ENCODE measurements at places on chromosomes 12 and 14.

- DNase-seq = no peak
These were observed 8.1 kb upstream of the FGF23 start for GRCh38 chr12:4387607-4388006.

DNA sequence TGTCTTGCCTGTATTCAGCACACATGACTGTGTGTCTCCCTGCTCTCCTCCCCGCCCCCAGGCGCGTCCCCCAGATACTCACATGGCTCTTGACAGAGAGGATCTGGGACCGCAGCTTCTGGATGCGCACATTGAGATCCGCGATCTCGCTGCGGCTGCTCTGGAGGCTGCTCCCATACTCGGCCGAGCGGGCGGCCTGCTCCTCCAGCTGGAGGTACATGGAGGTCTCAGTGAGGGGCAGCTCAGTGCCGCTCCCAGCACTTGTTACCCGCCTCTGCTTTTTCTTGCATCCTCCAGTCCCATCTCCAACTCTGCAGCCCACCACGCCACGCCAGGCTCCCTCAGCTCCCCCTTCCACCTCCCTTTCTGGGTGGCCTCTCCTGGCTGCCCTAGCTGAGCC lies 18.9 kb downstream of the KRT80 start:
- no peak for DNase-seq

DNA sequence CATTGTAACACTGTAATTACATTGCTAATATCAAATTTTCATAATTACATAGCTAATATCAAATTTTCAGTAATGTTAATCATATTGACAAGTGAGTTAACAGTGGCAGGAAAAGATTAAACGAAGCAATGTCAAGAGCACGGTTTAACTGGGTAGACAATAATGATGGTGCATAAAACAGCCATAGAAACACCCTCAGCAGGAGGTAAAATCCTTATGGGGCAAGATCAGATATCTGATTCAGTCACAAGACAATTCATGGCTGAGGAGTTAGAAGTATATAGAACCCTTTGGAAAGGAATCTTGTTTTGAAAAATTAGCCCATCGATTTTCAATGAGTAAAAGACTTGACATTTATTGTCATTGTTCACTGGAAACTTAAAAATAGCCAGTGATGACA lies 190.6 kb downstream of the SLC2A13 start:
- no peak for DNase-seq

DNA sequence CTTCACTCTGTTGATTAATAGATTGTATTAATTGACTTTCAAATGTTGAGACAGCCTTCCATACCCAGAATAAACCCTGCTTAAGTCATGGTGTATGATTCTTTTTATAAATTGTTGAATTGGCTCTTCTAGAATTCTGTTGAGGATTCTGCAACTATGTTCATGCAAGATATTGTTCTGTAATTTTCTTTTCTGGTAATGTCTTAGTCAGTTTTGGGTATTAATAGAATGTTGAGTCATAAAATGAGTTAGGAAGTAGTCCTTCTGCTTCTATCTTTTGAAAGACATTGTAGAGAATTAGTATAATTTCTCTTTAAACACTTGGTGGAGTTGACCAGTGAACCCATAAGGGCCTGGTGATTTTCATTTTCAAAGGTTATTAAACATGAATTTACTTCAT lies 958.9 kb downstream of the LRFN5 start:
- no peak for DNase-seq

DNA sequence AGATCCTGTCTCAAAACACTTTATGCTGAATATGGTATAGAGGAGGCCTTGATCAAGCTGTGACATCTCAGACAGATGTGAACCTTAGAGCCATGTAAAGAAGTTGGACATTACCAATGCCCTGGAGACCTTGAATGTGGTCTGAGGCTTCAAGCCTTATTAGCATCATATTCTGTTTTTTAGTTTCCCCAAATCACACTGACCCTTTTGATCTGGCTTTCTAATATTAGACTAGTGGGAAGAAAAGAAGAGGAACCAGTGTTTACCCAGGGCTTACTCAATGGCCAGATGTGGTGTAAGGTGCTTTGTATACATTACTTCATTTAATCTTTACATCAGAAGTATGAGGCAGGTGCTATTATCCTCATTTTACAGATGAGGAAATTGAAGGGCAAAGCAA lies 10.6 kb upstream of the TBPL2 start:
- no peak for DNase-seq

DNA sequence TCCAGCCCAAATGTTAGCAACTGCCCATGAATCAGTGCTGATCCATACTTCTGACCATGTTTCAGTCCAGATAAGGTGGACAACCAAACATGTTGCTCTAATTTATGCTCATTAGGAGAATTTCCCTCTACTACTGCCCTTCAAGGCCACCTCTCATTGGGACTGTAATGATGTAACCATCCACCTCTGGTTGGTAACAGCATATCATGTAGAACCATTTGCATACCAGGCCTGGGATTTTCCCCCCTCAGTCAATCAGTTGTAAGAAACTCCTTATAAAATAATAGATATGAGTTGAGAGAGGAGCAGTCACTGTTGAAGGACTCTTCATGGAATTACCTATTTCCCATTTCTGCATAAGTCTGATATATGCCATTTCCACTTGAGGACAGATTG lies 17.8 kb upstream of the YAF2 start:
- DNase-seq = no peak

DNA sequence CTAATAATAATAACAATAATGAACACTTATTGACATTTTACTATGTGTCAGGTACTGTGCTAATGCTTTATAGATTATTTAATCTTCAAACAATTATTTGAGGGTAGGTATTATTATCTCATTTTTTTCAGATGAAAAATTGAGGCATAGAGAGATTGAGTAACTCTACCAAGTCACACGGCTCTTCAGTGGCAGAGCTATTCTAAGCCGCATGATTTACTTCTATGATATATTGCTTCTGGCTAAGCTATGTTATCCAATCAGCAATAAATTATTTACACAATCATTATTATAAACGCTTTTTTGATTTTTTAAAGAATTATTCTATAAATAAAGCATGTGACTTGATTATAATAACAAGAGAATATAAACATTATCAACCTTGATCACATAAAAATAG lies 80.0 kb downstream of the TMEM30B start:
- DNase-seq = no peak

GRCh38 chr12:91717804-91718203 lies 427.8 kb downstream of the BTG1 start:
- no peak for DNase-seq

DNA sequence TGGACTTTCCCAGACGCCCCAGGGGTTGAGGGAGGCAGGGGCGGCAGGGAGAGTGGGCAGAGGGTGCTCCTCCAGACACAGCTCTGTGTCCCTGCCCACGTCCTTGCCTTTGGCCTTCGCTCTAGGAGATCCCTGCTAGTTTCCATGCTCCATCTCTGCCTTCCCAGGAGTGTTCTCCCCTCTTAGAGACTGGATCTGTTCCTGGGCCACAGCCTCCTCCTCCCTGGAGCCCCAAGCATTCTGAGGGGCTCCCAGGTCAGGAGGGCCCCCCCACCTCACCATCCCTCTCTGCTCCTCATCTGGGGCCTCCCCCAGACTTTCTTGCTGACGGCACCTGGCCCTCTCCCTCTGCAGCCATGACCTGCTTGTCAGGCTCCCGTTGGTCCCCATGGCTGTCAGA lies 216.0 kb upstream of the FKBP4 start:
- DNase-seq = no peak

GRCh38 chr12:49232940-49233841 lies 31.7 kb upstream of the TUBA1C start:
- DNase-seq = no peak

DNA sequence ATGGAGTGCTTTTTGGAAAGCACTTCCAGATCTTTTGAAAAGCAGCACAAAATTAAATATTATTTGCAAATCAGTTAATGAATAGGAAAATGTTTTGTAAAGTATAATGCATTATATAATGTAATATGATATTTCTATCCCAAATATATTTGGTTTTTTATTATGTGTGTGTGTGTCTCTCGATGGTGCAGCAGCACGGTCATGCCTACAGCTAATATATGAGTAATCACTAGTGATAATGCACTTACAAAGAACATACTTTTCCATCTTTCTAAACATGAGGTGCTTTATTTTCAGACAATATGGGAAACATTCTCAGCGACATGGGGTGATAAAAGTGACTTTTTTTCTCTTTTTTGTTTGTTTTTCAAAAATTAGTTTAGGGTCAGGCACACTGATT lies 1.3 kb upstream of the EEA1 start:
- no peak for DNase-seq

- no peak for DNase-seq
These were observed 46.5 kb downstream of the ST8SIA1 start for GRCh38 chr12:22287776-22288621.

GRCh38 chr12:104958805-104959334 lies 780 bp upstream of the SLC41A2 start:
- DNase-seq = no peak

GRCh38 chr14:28704153-28704552 lies 62.4 kb upstream of the FOXG1 start:
- DNase-seq = no peak

- no peak for DNase-seq
These were observed 38.7 kb upstream of the OR5AU1 start for GRCh38 chr14:21194597-21194996.

DNA sequence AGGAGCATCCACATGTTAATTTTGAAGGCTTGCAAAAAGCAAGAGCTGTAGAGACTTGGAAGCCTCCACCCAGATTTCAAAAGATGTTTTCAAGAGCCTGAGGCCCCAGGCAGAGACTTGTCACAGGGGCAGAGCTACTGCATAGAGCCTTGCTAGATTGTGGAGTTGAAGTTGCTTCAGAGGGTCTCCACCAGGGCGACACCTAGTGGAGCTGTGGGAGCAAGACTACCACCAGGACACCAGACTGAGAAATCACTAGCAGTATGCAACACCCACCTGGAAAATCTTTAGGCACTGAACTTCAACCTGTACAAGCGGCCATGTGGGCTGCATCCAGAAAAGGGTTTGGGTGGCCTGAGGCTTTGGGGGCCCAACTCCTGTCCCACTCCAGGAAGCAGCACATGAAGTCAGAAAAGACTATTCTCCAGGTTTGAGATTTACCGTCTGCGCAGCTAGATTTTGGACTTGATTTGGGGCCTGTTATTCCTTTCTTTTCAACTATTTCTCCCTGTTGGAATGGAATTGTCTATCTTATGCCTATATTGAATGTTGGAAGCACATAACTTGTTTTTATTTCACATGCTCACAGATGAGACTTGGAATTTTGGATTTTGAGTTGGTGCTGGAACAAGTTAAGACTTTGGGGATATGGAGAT lies 508.6 kb downstream of the FLRT2 start:
- DNase-seq = no peak

DNA sequence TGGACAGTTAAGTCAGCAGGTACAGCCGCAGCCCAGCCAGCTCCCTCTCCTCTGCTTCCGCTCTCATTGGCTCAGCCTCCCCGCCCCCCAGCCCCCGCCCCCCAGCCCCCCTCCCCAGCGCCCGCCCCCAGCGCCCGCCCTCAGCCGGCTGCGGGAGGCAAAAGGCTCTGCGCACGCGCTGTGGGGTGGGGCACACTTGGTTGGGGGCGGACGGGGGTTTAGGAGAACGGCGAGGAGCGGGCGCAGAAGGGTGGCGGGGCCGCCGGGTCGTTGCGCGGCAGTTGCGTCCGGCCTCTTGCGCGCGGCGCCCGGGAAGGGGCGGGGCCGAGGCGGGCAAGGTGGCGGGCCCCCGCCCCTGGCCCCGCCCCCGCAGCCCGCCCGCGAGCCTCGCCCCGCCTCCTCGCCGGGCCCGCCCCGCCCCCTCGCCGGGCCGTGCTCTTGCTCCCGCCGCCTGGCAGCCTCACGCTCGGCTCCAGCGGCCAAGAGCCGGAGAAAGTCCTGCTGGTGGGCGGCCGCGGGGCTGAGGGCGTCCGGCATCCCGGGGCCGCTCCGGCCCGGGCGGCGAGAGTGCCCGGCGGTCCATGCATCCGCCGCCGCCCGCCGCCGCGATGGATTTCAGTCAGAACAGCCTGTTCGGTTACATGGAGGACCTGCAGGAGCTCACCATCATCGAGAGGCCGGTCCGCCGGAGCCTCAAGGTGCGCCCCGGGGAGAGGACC lies at the start of gene PPP4R4:
Gene PPP4R4 (plus strand): TSS at position 438 of the 719 bp plus-strand sequence. CDS start 144 bp downstream, at position 582.
- DNase-seq = peak; percentile 85

- no peak for DNase-seq
These were observed 20.7 kb downstream of the ACACB start for GRCh38 chr12:109137055-109137454.

DNA sequence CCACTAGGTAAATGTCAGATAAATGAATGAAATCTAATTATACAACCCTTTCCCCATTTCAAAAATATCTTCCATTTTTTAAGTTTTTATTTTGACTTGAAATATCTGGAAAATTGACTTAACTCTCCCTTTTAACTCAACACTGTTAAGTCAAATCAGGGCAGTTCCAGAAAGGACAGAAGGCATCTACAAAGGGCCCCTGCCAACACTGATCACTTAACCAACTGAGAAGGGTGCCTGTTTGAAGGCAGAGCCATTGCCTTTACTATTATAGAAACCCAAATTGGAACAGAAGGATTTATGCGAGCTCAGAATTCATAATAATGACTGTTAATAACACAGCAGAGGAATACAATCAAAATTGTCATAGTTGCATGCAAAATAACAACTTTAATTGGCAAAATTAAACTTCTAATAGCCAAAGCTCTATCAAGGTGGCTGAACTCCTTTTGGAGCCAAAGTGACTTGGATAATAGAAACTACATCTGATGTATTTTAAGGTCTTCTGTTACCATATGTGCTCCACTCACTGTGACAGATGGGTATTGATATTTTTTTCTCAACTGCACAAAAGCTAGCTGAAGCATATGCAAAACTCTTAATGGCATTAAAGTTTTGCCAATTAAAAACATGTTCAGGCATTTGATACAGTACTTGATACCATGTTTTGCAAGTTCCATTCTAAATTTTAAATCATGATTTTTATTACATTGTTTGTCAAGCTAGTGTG lies 383.8 kb downstream of the NOVA1 start:
- no peak for DNase-seq

DNA sequence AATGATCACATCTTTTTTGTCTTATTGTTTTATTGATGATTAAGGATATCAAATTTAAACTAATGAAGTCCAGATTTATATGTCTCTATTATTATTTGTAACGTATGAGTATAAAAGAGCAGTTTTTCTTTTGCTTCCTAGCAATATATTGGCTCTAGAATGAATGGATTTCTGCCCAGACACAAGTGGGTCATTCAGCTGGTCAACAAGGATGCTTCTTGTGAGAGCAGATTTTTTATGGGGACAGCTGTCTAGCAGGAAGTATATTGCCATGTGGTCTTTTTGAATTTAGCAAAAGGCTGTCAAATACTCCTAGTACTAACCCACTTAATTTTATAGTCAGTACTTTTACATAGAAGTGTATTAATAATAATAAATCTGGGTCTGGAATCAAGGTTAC lies 1071.1 kb upstream of the FLRT2 start:
- DNase-seq = no peak

DNA sequence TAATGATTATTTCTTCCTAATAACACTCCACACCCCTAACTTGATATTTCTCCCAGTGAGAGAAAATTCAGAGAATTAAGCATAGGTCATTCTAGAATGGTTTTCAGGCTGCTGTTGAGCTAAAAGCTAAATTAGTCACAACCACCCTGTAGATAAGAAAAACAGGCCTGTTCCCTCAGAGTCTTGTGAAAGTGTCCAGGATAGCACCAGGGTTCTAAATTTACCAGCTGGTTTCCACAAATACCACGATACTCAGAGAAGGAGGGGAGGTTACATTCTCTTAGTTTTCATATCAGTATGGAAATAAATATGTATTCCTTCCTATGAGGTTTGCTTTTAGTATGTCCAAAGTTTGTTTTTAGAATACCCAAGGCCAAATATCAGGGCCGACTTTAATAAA lies 66.0 kb upstream of the YARS2 start:
- no peak for DNase-seq

Measured in GM18507 (cell line).